A549 treated with Hydrocortisone at 1 μM for 4 hours (cell line): ENCODE measurements at places on chromosomes 1 and 21. TPM values are rescaled to one million over a fixed set of nuclear protein-coding genes. Genes with fewer than 3 reads are reported as not detected.

KCNK1 gene
- 17.5 to 23.4 TPM (median 20.4 TPM) in 5 replicates for total RNA-seq

BMP8B gene
- total RNA-seq: 3.8 to 5.5 TPM (median 5.0 TPM) in 5 replicates

PLA2G2A gene
- not detected in 5 replicates for total RNA-seq

TMEM59 gene
- total RNA-seq: 114 to 130 TPM (median 117 TPM) in 5 replicates

NPL gene
- total RNA-seq: 0.57 to 1.2 TPM (median 0.83 TPM) in 5 replicates

ALPL gene
- total RNA-seq: 0.32 to 0.51 TPM (median 0.47 TPM) in 5 replicates

TIMM17A gene
- total RNA-seq: 91.8 to 126 TPM (median 102 TPM) in 5 replicates

SLAMF9 gene
- 0.22 to 0.68 TPM (median 0.56 TPM) in 5 replicates for total RNA-seq

KCNE2 gene
- total RNA-seq: not detected in 5 replicates

PLA2G2F gene
- total RNA-seq: not detected in 5 replicates

MTARC1 gene
- total RNA-seq: 7.8 to 9.6 TPM (median 8.7 TPM) in 5 replicates

TMEM61 gene
- total RNA-seq: 0.56 to 1.1 TPM (median 0.87 TPM) in 5 replicates

DISP1 gene
- total RNA-seq: 1.5 to 2.2 TPM (median 1.9 TPM) in 5 replicates

MXRA8 gene
- total RNA-seq: 0.12 to 0.25 TPM (median 0.16 TPM) in 5 replicates

RAB13 gene
- 126 to 154 TPM (median 129 TPM) in 5 replicates for total RNA-seq

TMEM222 gene
- 41.7 to 51.8 TPM (median 46.5 TPM) in 5 replicates for total RNA-seq

AMY1C gene
- total RNA-seq: not detected in 5 replicates

SMIM1 gene
- total RNA-seq: 0.41 to 1.5 TPM (median 0.71 TPM) in 5 replicates

RPL22 gene
- total RNA-seq: 263 to 490 TPM (median 455 TPM) in 5 replicates

SPATA21 gene
- total RNA-seq: 0.05 to 0.14 TPM (median 0.05 TPM) in 4 of 5 replicates, not detected in the other

RUNX3 gene
- 4.2 to 5.5 TPM (median 5.4 TPM) in 5 replicates for total RNA-seq

KIF21B gene
- 1.3 to 2.2 TPM (median 1.9 TPM) in 5 replicates for total RNA-seq

NCAM2 gene
- not detected in 5 replicates for total RNA-seq

OR2T33 gene
- not detected in 5 replicates for total RNA-seq

GJA4 gene
- total RNA-seq: not detected in 5 replicates

CYP4A22 gene
- total RNA-seq: not detected in 5 replicates

TTC39A gene
- total RNA-seq: 1.4 to 2.7 TPM (median 1.7 TPM) in 5 replicates

FMO1 gene
- not detected in 5 replicates for total RNA-seq

AVPR1B gene
- total RNA-seq: not detected in 5 replicates

NES gene
- total RNA-seq: 1.0 to 1.5 TPM (median 1.2 TPM) in 5 replicates

AKIRIN1 gene
- 38.8 to 45.9 TPM (median 44.8 TPM) in 5 replicates for total RNA-seq

PHTF1 gene
- total RNA-seq: 11.7 to 14.6 TPM (median 12.8 TPM) in 5 replicates

FBXO28 gene
- total RNA-seq: 24.0 to 31.7 TPM (median 27.3 TPM) in 5 replicates

VTCN1 gene
- 0.07 to 0.12 TPM (median 0.10 TPM) in 4 of 5 replicates, not detected in the other for total RNA-seq

RNU5D-1 gene
- not detected in 5 replicates for total RNA-seq

SYTL1 gene
- total RNA-seq: 0.26 to 0.56 TPM (median 0.51 TPM) in 5 replicates

S100A8 gene
- not detected in 5 replicates for total RNA-seq

POU2F1 gene
- 3.4 to 5.3 TPM (median 3.8 TPM) in 5 replicates for total RNA-seq

KRTAP19-3 gene
- total RNA-seq: not detected in 5 replicates

SELE gene
- total RNA-seq: not detected in 5 replicates

PCSK9 gene
- total RNA-seq: 2.2 to 3.5 TPM (median 2.8 TPM) in 5 replicates

SLFNL1 gene
- total RNA-seq: 0.02 to 0.06 TPM (median 0.05 TPM) in 3 of 5 replicates, not detected in the others

HEYL gene
- 2.9 to 3.6 TPM (median 3.4 TPM) in 5 replicates for total RNA-seq

KRTAP12-2 gene
- not detected in 5 replicates for total RNA-seq

S100A1 gene
- total RNA-seq: 0.61 to 1.1 TPM (median 0.83 TPM) in 5 replicates

FCER1G gene
- total RNA-seq: 0.22 to 0.43 TPM (median 0.28 TPM) in 3 of 5 replicates, not detected in the others

CTSE gene
- total RNA-seq: 0.08 TPM in 1 of 5 replicates, not detected in the others

SDC3 gene
- total RNA-seq: 8.0 to 12.2 TPM (median 9.9 TPM) in 5 replicates
